ENCODE measurements at places on chromosomes 11 and 22. TPM values are rescaled to one million over a fixed set of nuclear protein-coding genes. Genes with fewer than 3 reads are reported as not detected.

Gene RBMXL2
- total RNA-seq: not detected

GRCh38 chr11:88950975-88951374 lies 114.8 kb downstream of the GRM5 start:
- DNase-seq: no peak
- H3K4me1 ChIP-seq: no peaks in the 10 kb centered on the region
- H3K27me3 ChIP-seq: peaks cover 2% of the 10 kb centered on the region
- H3K36me3 ChIP-seq: no peaks in the 10 kb centered on the region
- H3K27ac ChIP-seq: no peak overlapping the region
- no peak overlapping the region for H3K4me3 ChIP-seq

Gene ARHGAP8
- total RNA-seq: 0.61 TPM

DNA sequence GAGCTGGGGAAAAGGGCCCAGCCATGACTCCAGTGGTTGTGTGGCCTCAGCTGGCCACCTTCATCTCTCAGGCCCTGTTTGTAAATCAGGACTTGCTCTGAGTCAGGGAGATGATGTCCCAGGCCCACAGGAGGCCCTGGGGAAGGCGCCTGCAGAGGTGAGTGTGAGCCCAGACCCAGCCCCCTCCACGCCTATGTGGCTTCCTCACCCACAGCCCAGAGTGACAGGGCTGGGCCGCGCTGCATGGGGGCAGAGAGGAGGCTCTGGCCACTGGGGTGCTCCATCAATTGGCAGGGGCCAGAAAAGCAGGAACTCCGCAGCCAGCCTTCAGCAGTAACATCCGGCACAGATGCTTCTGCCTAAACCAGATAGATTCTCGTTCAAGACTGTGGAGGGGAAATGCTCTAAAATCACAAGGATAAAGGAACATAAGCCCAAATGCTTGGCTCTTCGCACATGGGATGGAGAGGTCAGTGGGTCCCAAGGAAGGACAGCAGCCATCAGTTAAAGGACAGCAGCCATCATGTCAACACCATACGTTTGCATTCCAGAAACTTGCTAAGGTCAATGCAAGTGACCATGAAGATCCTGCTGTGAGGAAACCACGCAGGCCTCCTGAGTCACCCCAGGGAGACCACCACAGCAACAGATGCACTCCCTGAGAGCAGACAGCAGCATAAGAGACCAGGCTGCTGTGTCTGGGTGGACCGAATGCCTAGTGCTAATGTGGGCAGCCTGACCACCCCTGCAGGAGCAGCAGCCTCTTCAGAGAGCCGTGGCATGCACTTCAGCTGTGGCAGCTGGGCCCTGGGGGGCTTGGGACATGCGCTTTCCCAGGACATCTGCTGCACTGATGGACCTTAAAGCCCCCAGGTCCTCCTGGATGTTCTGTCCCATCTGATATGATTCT lies 28.3 kb downstream of the OSBPL5 start:
- no peak overlapping the region for H3K27ac ChIP-seq
- no peaks in the 10 kb centered on the region for H3K4me1 ChIP-seq
- H3K27me3 ChIP-seq: no peaks in the 10 kb centered on the region
- H3K4me3 ChIP-seq: no peak overlapping the region
- H3K36me3 ChIP-seq: no peaks in the 10 kb centered on the region

GRCh38 chr11:46161201-46161600 lies 39.9 kb upstream of the PHF21A start:
- H3K27ac ChIP-seq: no peak overlapping the region
- H3K27me3 ChIP-seq: peaks cover 27% of the 10 kb centered on the region
- no peak overlapping the region for H3K4me3 ChIP-seq
- no peak for DNase-seq
- no peaks in the 10 kb centered on the region for H3K36me3 ChIP-seq

All from activated T-helper 1 cell treated with anti-CD3 and anti-CD28 coated beads, Interleukin-12 subunit alpha, Interleukin-12 subunit beta, Interleukin-2, Interleukin-4 antibody, amounts not matched to agents 30 ng/mL and 10 ng/mL and 1 ng/mL, durations not matched to agents 14 hours and 24 hours and 36 hours (primary cell).